ENCODE measurements at places on chromosomes 6 and 20.

GRCh38 chr6:33619166-33619840, 1.8 kb upstream of the ITPR3 start:
- DNase-seq, result no peak

DNA sequence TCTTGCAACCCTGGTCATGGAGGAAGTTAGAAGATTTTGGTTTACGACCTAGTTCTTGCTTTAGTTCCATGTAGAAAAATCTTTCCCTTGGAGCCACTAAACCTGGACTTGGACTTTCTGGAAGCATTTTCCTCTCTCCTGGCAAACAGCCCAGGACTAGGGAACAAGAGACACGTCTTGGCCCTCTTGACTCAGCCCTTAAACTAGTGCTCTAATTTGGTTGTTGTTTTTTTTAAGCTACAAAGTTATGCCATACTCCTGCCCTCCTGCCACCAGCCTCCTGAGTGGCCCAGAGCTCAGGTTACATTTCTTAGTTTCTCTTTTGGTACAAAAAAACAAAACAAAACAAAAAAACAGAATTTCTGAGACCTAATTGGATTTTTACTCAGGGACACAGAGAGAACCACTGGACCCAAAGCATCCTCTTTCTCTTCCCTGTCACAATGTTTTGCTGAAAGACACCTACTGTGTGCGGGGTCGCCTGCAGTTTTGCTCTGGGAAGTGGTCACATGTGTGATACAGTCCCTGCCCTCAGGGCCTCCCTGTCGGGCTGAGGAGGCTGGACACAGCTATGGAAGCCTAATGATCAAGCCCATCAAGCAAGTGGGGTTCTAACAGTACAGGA, 32.3 kb upstream of the SCUBE3 start:
- no peak for DNase-seq

- no peak for DNase-seq
These were observed 15.4 kb downstream of the RANBP9 start for GRCh38 chr6:13696226-13696625.

GRCh38 chr20:8756410-8756809, 312.5 kb upstream of the PLCB4 start:
- DNase-seq, result no peak

DNA sequence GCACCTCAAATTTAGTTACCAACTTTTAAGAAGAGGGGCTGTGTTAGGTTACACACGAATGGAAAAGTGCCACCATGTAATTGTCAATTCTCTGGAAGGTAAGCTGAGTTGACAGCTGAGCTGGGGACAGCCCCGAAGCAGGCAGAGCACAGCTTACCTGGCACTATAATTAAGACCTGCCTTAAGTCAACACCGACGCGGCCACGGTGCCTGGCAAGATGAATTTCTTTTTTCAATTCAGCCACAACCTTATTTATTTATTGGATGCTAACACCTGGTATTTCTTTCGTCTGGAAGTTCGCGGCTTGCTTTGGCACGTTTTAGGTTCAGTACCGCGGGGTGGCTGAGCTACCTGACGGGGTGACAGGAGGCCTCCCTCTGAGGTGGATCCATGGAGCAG, 40.6 kb upstream of the NFATC2 start:
- no peak for DNase-seq

GRCh38 chr6:132490478-132491204, 22.3 kb downstream of the STX7 start:
- no peak for DNase-seq

GRCh38 chr6:132213732-132214131, 187.5 kb downstream of the MOXD1 start:
- no peak for DNase-seq

- no peak for DNase-seq
These were observed 1.4 kb upstream of the ENPP3 start for GRCh38 chr6:131635384-131636340.

GRCh38 chr20:10023911-10024310, 10.9 kb upstream of the ANKEF1 start:
- no peak for DNase-seq

DNA sequence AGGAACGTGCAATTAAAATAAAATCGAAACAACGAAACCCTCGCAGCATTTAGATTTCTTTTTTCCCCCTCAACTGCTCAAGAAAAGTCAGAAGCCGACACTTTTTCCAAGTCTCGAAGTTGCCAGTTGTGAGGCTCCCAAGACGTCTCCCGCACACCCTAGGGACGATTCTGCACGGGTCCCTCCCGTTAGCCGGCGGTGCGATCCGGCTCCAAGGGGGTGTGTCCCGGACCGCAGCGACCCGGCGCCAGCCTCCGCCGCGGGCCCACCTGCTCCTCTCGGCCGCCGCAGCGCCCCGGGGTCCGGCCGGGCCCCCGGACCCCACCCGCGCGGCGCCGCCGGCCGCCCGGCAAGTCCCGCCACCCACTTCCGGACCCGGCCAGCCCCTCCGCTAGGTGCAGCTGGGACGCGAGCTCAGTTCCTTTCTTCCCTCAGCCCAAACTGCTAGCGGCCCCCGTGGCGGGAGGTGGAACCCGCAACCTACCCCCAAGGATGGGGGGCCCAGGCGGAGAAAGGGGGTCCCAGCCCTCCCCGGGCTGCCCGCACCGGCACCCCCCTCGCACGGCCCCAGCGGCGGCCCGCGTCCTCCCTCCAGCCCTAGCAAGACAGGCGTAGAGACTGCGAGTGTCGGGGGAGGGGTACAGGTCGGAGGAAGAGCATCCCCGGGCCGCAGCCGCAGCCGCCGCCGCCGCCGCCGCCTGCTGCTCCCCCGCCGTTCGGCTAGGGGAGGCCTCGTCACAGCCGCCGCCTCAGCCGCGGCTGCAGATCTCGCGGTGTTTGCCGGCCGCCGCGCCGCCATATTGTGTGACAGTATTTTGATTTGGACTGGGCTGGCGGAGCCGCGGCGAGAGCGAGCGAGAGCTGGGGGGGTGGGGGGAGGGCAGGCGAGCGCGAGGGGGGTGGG, 520 bp upstream of the TAB2 start:
- DNase-seq, result peak; percentile 94

GRCh38 chr20:10985536-10985935, 311.7 kb upstream of the JAG1 start:
- no peak for DNase-seq

GRCh38 chr6:21142741-21143140, 450.8 kb upstream of the SOX4 start:
- DNase-seq, result no peak

- DNase-seq, result no peak
These were observed 182.4 kb downstream of the DLL1 start for GRCh38 chr6:170108456-170108855.

- DNase-seq, result no peak
These were observed 227.0 kb downstream of the BMP2 start for GRCh38 chr20:6994452-6994851.

DNA sequence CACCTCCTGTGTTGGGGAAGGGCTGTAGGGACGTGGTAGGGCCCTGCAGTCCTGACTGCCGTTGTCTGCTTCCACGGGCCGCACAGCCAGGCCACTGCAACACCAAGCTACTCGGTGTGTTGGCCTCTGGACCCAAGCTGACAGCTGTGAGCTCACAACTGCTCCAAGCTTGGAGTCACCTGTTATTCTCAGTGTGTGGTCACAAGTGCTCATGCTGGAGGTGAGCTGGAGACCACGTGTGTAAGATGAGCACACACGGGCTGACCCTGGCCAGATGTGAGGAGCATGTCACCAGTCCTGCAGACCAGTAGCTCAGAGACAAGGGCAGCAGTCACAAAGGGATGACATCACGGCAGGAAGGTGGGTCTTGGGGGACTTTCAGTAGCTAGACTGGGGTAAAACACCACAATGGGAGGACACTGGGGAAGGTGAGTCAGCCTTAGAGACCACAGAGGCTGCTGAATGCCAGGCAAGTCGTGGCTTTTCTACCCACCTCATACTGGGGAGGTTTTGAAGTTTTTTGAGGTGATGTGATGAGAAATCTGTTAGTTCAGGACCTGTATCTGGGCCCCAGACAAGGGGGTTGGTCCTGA, 87.3 kb downstream of the FAM120B start:
- DNase-seq, result no peak

DNA sequence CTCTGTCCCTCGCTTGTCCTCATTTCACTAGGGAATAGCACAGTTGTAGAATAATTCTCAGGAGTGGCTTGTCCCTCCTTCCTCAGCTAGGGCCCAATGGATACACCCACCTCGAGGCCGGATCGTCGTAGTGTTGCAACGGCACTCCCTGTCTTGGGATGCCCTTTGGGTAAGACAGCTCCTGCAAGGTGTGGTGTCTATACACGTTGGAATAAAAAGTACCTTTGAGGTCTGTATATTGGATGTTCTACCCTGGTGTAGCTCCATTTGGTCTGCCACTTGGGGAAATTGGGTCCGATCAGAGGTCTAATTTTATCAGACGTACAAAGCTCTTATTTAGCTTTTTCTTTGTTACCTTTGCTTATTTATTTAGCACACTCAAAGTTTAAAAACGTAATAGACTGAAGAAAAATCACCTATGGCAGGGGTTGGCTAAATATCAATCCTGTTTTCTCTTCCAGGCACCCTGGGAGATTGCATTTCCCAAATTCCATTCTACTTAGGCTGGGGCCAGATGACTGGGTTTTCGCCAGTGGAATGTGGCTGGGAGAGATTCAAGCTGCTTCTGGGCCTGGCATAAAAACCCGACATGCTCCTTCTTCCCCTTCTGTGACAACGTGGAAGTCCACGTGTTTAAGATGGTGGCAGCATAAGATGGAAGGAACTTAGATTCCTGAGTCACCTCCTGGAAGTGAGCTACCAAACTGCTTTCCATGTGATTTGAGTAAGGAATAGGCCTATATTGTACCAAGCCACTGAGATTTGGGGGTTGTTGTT, 82.3 kb upstream of the CD83 start:
- DNase-seq, result no peak

DNA sequence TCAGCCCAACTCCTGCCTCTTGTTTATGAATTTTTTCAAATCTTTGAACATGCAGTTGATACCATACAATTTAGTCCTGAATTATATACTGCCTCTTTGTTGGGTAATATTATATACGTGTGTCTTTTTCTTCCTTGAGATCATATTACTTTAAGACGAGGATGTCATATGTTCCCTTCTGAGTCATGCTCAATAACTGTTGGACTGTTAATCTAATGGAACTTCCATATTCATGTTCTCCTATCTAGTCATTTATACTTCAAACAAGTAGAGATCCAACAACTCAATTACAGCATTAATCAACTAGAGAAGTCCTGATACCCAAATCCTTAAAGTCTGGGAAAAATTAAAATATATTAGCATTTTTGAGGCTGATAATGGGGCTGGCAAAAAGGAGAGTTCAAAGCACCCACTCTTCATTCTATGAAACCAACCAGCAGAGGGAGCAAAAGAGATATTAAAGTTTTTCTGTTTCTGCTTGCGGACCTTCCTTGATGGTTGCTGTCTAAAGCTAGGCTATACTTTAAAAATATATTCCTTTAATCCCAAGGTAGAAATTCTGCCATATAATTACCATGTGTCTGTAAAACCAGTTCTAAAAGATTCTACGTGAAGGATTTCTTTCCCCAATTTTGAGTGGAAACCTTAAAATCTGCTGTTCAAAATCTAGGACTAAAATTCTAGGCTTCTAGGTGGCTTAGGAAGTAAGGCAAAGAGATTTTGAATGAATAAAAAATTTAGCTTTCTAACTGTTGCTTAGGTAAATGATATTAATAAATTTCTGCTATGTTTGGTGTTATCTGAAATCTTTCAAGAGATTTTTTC, 498.9 kb downstream of the BCKDHB start:
- DNase-seq, result no peak

DNA sequence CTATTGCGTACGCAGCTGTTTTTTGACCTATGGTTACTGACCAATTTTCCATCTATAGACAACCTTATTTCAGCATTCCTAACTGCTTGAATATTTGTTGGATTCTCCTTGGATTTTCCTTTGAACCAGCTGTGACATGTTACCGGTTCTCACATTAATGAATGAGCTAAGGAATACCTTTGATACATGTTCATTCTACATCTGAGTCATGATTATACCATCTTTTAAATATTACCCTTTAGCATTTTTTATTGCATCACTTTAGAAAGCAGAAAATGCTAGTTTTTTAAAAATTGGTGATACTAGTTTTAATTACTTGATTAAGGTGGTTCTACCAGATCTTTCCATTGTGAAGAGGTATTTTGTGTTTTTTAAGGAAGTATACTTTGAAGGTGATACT, 1.9 kb upstream of the IGF2R start:
- DNase-seq, result no peak

DNA sequence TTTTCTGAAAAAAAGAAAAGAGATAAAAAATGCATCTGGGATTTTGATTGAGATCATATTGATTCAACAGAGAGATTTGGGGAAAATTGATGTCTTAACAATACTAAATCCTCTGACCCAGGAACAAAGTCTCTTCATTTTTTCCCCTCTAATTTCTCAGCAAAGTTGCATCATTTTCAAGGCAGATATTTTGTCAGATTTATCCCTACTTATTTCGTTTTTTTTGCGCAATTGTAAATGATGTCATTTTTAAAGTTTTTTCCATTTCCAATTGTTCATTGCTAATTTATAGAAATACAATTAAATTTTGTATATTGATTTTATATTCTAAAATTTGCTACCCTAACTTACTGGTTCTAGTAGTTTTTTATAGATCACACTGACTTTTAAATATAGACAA, 97.7 kb upstream of the TMEM170B start:
- DNase-seq, result no peak
